ENCODE measurements at places on chromosomes 11 and 22.

DNA sequence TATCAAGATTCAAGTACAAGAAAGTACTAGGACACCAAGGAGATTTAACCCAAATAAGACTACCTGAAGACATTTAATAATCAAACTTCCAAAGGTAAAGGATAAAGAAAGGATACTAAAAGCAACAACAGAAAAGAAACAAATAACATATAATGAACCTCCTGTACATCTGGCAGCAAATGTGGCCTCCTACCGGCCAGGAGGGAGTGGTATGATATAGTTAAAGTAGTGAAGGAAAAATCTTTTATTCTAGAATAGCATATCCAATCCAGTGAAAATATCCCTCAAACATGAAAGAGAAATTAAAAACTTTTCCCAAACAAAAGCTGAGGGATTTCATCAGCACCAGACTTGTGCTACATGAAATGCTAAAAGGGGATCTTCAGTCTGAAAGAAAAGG, 104.7 kb upstream of the GUCY1A2 start:
- no peak for DNase-seq

DNA sequence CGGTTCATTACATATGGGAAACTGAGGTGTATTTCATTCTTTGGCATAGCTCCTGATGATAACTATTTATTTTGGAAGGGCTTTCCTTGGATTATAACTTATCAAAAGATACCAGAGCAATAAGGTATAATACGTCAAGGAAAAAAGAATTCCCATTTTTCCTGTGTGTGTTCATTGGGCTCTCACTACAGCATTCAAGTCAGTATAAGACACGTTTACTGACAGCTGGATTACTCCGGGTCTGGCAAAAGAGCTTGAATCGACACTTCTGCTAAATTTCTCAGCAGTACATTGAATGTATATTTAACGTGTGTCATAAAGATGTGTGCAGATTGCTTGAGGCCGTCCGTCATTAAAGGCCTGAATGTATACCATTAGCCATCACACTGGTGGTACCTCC, 163.4 kb downstream of the NCAM1 start:
- DNase-seq, result no peak

- DNase-seq, result peak; percentile 15
Observed at GRCh38 chr11:96393753-96394348, 4.0 kb downstream of the JRKL start.

DNA sequence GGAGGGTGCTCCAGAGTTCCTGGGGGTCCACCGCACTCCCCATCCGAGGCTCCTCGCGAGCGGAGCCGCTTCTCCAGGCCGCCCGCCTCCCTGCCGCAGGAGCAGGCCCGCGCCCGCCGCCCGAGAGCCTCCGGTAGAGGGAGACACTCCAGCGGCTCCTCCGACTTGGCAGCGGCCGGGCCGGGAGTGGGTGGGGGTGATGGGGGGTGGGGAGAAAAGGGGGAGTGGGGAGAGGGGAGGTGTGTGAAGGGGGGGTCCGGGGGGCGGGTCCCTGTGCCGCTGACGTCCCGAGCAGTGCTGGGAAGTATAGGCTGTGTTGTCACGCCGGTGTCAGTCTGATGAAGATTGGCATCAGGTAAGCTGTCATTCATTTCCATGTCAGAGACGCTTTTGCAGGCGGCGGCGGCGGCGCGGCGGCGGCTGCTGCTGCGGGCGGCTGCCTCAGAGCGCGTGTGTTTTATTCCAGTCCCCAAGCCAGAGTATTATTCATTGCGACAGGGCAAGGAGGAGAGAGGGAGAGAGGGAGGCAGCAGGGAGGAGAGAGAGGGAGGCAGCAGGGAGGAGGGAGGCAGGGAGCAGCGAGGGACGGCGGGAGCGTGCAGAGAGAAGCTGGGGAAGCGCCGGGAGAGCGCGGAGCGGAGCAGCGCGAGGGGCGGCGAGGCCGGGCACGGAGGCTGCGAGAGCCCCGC, at the start of gene PKNOX2:
PKNOX2 (plus strand) TSS at position 330 of the 689 bp plus-strand sequence. CDS start 186,555 bp downstream, outside the sequence.
- peak; percentile 75 for DNase-seq

DNA sequence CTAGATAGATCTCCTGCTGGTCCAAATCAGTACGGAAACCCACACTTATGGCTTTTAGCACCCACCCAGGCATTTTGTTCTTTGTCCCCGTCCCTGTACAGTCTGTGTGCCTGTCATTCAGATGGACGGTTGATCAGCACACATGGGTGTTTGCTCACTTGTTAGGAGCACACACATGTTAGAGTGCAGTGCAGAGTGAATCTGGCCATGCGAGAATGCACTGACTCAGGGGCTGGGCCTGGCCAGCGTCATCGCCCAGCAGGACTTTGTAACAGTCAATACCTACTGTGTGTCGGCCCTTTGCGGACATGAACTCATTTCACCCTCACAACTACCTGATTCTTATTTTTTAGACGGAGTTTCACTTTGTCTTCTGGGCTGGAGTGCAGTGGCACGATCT, 3.4 kb downstream of the RPS6KA4 start:
- DNase-seq, result no peak

DNA sequence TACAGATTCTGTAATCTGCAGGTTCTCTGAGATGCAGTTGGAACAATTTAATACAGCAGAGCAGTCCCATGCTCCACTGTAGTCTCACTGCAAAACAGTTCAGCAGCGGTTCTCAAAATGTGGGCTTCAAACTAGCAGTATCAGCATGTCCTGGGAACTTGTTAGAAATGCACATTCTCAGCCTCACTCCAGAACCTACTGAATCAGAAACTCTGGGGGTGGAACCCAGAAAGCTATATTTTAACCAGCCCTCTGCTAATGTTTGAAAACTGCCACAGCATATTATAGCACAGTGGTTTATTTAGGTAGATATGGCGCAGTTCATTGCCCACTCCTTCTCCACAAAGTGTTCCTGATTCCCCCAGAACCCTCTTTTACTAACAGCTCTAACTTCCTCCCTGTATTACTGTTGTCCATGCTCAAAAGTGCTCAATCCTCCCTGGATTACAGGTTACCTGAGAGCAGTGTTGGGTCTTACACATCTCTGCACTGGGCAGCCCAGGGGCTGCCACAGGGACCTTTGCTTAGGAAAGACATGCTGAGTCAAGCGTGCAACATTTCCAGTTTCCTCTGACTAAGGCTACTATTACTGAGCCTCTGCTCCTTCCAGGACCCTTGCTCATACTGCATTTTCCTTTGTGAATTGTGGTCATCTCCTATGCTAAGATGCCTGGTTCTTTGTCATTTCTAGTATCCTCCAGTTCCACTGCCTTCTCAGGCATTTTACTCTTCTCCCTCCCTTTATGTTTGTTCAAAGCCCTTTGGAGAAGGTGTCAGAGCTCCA, 7.7 kb upstream of the DGAT2 start:
- DNase-seq, result no peak

GRCh38 chr22:33393432-33393831, 335.3 kb upstream of the SYN3 start:
- no peak for DNase-seq

DNA sequence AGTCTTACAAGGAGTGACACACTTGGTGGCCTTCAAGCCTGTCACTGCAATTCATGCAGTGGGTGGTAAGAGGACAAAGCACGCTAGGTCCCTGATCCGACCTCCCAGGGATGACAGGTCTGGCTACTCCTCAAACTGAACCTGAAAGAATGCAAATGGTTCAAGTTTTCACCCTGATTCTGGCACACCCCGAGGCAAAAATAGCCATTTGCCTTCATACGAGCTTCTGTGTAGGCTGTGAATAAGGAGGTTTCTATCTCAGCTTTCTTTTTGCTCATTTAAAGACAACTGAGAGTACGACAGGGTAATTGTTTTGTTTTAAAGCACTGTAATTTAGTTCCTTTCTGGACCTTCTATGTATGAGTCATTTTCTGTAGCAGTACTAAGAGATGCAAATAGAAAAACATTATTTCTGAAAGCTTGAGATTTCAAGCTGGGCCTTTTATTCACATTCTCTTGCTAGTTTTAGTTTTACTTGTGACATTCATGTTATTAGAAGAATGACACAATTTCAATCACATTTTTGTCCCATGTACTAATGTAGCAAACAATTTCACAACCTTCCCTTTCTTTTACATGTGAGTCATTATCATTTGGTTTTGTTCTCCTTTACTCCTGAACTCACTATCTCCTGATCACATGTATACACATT, 56.6 kb upstream of the FDX1 start:
- DNase-seq, result no peak

All from skin of body (tissue), 3 donors.